ENCODE measurements at places on chromosomes 1 and 21.

- DNase-seq, result no peak
Measured at GRCh38 chr1:34918386-34918976, 11.0 kb downstream of the DLGAP3 start.

DNA sequence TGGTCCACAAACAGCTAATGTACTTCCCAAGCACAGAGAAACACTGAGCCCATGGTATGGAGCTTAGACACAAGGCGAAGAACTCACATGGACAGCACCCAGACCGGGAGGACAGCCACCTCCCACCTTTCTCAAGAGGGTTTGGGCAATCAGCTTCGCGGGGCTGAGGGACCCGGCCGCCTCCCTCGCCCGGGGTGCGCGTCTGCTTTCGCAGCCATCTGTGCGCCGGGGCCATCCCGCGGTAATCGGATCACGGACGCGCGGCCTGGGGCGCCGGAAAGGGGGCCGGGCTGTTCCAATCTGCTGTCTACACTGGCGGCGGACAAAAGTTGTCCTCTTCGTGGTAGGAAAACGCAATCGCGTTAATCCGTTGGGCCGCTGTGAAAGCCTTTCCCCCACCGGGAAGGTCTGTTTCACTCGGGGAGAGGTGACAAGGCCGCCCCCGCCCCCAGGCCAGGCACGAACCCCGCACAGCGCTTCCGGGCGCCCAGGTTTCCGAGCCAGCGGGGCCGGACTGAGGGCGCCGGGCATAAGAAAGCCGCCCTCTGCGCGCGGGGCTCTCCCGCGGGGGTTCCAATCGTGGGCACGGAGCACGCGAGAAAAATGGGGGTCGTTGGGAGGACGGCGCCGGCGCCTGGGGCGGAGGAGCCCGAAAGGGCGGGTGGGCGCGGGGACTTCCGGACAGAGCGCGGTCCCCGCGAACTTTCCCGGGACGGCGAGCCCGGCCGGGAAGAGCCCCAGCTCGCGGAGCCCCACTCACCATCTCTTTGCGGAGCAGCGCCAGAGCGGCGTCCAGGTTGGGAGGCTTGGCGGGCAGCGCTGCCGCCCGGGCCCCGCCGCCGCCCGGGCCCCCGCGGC lies 664 bp downstream of the FAM89A start:
- DNase-seq, result peak; percentile 54

DNA sequence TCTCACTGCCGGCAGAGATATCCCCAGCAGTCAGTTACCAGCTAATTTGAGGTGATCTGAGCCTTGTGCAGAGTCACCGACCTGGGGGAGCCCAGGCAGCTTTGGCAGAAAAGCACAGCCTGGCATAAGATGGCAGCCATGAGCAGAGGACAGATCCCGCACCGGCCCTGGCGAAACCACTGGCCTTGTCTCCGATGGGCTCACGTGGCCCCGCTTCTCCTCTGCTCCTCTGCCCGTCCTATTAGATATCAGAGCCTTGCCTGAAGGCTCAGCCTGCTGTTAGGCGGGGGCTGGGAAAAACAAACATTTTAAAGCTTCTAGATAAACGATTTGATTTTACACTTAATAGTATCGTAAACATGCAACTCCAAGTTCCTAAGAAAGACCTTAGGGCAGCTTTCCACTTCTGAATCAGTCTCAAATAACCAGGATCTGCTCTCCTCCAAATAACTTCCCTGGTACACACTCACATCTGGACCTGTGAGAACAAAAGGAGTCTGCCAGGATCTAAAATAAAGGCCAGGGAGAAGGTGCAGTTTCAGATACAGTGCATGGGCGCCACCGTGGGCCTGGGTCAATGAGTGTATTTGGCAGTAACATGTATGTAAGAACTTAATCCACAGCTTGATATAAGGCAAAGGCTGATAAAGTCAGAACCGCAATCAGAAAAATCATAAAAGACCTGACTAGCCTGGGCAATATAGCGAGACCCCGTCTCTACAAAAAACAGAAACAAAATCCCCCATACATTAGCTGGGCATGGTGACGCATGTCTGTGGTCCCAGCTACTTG lies 10.0 kb downstream of the EDARADD start:
- no peak for DNase-seq

DNA sequence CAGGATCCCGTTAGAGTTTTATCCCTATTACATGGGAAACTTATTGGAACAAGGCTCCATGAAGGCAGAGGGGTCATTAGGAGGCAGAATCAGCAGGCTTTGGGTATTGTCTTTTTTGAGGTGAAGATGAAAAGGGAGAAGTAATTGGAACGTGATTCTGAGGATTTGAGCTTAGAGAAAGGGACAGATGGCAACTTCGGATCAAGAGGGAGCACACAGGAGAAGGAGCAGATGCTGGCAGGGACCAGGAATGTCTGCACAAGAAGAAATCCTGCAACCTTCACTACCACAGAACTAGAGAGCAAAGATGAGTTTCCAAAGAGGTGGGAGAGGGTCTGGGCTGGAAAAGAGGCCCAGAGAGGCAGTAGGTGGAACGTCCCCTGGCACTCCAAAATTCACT lies 202.8 kb downstream of the RRAGC start:
- DNase-seq, result no peak

DNA sequence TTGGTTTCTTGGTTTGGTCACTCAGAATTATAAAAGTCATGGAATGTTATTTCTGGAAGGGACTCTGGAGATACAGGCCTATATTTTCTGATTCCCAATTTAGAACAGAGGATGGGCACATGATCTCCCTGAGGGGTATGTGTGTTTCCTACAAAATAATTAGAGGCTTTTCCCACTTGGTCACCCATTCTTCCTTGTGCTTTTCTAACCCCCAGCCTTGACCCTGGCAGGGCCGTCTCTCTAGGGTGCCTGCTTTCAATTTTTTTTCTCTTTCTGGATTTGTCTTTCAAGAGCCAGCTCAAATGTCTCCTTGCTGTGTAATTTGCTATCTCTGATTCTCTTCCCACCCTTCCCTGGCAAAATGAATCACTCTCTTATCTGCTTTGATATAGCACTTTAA lies 131.9 kb downstream of the HLX start:
- no peak for DNase-seq

GRCh38 chr1:60753036-60753900 lies 329.1 kb upstream of the NFIA start:
- DNase-seq, result no peak

- DNase-seq, result no peak
Measured at GRCh38 chr21:31614705-31615104, 44.8 kb upstream of the SOD1 start.

GRCh38 chr1:104780470-104781078 lies 1030.9 kb downstream of the AMY1C start:
- no peak for DNase-seq

GRCh38 chr1:6794164-6794563 lies 8.9 kb downstream of the CAMTA1 start:
- no peak for DNase-seq

GRCh38 chr1:92882819-92883218 lies 51.0 kb downstream of the RPL5 start:
- DNase-seq, result no peak

- no peak for DNase-seq
Measured at GRCh38 chr1:203144661-203145060, 17.1 kb downstream of the ADORA1 start.

DNA sequence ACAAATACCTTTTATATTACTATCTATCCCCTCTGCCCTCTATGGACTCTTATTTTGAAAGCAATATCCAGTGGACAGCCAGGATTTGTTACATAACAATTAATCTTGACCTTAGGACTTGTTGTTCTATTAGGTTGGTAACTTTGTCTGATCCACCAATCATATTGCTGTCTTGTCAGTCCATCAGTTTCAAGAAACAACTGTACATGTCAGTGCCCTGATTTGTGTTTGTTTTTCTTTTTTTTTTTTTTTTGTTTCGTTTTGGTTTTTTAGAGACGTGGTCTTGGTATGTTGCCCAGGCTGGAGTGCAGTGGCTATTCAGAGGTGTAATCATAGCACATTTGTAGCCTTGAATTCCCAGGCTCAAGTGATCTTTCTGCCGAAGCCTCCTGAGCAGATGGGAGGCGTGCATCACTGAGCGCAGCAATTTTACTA lies 1.5 kb upstream of the SCP2 start:
- no peak for DNase-seq

GRCh38 chr1:153791648-153792253 lies 16.5 kb downstream of the SLC27A3 start:
- no peak for DNase-seq

- DNase-seq, result no peak
Measured at GRCh38 chr21:34695434-34695833, 26.6 kb downstream of the CLIC6 start.

- no peak for DNase-seq
Measured at GRCh38 chr1:227215863-227216510, 102.3 kb downstream of the CDC42BPA start.

- DNase-seq, result no peak
Measured at GRCh38 chr1:119293797-119294196, 74.8 kb upstream of the HAO2 start.

GRCh38 chr21:44881198-44881872 lies 7.8 kb upstream of the PTTG1IP start:
- DNase-seq, result no peak

GRCh38 chr21:43318841-43319781 lies 107.8 kb downstream of the SIK1 start:
- no peak for DNase-seq

DNA sequence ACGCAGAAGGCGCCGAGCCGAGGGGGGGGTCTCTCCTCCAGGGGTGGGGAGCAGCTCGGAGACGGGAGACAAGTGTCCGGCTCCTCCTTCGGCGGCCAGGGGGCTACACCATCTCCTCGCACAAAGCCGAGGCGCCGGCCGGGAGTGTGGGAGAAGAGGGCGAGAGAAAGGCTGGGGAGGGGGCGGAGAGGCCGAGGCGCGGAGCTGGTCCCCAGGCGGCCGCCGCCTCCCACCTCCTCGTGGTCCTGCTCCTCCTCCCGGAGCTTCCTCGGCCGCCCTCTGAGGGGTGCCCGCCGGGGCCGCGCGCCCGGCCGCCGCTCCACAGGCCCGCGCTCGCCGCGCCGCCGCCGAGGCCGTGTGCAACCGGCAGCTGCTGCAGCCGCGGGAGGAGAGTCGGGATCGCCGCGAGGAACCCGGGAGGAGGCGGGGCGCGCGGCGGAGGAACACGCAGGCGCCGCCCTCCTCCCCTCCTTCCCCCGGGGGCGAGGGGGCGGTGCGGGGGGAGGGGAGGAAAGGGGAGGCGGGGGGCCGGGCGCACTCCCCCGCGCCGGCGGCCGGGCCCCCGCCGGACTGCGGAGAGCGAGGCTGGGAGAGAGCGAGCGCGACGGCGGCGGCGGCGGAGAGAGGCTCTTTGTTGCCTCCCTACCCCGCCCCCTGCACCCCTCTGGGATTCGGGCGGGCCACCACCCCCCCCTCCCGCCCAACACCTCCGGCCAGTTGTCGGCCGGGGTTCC lies at the start of gene ENAH:
TSS of gene ENAH (minus strand) at position 395 of the 734 bp plus-strand sequence. CDS start 433 bp downstream, outside the sequence.
- DNase-seq, result peak; percentile 51

- no peak for DNase-seq
Measured at GRCh38 chr1:235567812-235568503, 63.7 kb upstream of the B3GALNT2 start.

- DNase-seq, result no peak
Measured at GRCh38 chr1:199616947-199617346, 410.6 kb upstream of the NR5A2 start.

GRCh38 chr1:25695771-25696311 lies 79.2 kb downstream of the MAN1C1 start:
- DNase-seq, result no peak

- DNase-seq, result no peak
Measured at GRCh38 chr1:76303340-76303717, 228.8 kb downstream of the ST6GALNAC3 start.

GRCh38 chr1:104760017-104760416 lies 1010.3 kb downstream of the AMY1C start:
- no peak for DNase-seq

DNA sequence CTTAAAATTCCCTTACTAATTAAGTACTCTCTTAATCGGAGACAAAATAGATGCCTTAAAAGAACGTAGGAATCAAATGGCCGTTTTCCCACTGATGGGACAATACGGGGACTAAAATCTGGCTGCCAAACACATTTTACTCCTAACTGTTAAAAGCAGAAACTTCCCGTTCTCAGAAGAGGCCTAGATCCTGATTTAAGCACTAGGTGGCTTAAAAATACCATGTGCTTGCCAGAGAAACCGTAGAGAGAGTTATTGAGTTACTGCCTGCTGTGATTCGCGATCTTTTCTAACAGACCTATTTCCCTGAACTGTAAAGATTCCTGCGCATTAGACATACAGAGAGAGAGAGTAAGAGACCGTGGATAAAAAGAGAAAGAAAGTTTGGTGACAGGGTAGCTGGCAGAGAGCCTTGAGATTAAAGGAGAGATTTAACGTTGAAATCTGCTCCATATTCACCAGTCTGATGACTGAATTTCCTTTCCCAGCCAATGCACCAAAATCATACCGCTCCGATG lies 54.4 kb upstream of the STUM start:
- DNase-seq, result no peak

GRCh38 chr1:233587196-233587595 lies 26.7 kb upstream of the KCNK1 start:
- no peak for DNase-seq

DNA sequence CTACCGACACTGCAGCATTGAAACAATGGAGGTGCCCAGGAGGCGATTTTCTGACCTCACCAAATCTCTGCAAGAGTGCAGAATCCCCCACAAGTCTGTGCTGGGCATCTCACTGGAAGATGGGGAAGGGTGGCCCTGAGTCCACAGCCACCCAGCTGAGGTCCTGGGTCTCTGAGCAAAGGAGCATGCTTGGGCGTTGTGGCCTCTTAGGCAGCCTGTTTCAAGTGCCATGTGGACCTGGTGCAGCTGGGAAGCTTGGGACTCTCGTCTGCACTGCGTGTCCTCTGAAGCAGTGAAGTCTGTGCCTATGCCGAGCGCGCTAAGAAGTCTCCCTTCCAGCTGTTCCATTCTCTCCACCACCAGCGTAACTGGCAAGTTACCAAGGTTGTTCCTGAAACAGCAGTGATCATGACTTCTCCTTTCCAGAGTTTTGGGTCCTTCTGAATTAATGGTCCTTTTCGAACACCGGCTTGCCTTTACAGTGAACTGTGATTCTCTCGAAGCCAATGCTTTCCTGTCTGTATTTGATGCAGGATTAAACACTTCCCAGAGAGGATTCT lies 5.0 kb upstream of the PLA2G2C start:
- DNase-seq, result no peak

- no peak for DNase-seq
Measured at GRCh38 chr1:32893198-32894018, 7.1 kb downstream of the HPCA start.

DNA sequence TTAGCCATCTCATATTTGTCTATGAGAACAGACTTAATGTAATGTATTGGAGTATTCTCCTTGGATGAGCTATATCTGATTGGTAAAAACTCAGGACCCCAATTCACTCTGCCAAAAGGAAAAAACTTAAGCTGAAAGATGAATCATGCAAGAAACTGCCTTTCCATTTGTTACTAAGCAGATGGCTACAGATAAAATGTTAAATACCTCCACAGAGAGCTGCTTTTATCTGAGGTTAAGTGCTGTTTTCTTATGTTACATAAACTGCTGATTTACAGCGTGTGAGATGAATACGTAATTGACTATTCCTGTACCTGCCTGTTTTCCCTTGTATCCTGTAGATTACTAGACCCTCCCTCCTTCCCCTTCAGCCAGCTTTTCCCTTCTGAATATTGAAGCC lies 49.3 kb downstream of the CLCA4 start:
- DNase-seq, result no peak

- DNase-seq, result no peak
Measured at GRCh38 chr1:245332513-245332912, 177.7 kb downstream of the KIF26B start.
